ENCODE measurements at places on chromosomes 16 and 17.

DNA sequence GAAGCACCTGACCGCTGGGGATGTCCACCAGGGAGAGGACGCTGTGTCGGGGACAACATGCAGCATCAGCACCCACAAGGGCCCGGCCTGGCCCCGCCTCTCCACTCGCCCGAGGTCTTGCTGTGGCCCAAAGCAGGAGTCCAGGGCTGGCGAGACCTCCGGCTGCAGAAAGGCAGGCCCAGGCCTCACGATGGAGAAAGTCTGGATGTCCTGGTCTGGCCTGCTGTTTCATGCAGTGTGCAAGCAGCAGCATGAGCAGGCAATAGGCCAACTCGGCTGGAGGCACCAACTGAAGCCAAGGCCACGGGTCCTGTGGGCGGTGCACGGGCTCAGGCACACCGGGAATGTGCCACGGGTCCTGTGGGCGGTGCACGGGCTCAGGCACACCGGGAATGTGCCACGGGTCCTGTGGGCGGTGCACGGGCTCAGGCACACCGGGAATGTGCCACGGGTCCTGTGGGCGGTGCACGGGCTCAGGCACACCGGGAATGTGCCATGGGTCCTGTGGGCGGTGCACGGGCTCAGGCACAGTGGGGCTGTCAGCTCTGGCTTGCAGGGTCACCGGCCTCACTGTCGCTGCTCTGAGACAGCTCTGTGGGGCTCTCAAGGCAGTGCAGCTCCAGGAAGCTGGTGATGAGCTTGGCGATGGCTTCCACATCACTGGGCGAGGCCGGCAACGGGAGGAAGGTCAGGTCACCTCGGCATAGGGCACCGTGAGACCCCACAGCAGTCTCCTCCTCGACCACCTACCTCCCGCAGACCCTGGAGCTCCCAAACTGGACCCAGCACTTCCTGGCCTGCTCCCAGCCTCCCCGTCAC is 6.9 kb downstream of the CYBC1 start:
- DNase-seq: no peak

DNA sequence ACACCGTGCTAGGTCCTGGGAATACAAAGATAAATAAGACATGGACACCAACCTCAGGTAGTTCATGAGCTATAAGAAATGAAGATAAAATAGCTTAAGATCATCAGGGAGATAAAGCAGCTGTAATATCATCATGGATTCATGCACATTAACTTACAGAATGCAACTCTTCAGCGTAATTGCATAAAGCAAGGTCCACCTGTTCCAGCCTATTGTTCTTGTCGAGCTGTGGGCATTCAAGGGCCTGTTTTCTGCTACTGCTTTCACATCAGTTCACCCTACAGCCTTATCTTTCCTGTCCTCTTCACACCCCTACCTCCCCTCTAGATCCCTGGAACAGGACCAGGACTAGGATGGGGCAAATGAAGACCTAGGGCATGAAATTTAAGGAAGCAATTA is 133.9 kb downstream of the SPACA3 start:
- DNase-seq: no peak

- DNase-seq: no peak
These were observed 641.3 kb downstream of the KCNJ2 start for GRCh38 chr17:70810609-70811008.

DNA sequence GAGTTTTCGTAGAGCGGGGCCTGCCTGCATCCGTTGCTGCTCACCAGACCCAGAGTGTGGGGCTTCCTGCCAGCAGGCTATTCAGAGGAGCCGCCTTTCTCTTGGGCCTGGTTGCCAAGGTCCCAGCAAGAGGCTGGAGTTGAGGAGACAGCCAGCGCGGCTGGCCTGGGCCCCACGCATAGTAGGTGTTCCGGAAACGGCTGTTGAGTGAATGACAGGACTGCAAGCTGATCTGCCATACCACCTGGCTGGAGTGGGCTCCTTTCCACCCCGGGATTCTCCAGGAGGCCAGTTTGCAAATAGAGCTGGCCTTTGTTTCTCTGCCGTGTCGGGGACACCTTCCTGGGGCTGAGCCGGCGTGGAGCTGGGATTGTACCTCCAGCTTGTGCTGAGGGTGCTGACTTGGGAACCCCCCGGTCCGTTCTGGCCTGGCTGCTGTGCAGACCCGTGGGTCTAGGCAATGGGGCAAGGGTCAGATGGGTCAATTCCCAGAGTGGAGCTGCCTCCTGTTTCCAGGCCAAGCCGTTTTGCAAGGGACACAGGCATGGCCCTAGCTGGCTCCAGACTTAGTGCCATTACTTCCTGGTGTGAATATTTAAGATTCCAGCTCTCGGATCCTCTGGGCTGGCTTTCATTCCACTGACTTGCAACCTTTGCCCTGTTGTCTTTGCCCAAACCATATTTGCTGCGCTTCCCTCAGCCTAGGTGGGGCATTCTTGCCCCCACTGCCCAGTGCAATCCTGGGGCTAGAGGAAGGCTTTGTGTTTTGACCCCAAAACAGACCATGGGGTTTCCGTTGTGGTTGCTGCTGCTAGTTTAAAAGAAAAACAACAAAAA is 68.8 kb downstream of the CMIP start:
- DNase-seq: no peak

DNA sequence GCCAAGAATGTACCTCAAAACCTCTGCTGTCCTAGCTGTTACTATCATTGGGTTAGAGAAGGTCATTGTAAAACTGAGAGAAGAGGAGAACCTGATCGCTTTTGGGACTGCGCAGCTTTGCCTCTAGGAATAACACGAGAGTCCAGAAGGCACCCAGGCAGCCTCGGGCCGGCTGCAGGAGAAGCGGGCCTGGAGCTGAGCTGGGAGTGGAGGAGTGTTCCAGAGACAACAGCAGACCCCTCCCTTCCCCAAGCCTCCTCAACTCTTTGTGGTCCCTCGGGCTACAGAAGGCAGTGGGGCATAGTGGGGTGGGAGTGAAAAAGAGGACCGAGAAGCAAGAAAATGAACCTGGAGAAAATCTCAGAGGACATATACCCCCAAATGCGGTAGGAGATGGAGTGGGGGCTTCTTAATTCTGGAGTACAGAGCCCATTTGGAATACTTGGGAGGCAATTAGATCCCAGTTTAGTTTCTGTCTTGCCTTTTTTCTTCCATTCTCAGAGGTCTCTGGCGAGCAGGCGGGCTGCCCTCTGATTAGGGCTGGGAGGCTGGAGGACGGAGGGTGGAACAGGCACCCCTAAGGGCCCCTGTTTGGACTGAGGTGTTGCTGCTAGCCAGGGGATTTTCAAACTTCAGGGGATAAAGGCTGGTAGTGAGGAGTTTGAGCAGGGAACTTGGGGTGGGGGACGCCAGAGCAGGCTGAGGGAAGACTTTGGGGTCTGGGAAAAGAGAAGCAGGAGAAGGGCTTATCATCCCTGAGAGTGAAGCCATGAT is 13.3 kb upstream of the HOXB2 start:
- DNase-seq: no peak

- no peak for DNase-seq
These were observed 149.2 kb upstream of the TOX3 start for GRCh38 chr16:52696126-52696525.

GRCh38 chr16:88014252-88014781 is 63.1 kb downstream of the BANP start:
- DNase-seq: no peak

DNA sequence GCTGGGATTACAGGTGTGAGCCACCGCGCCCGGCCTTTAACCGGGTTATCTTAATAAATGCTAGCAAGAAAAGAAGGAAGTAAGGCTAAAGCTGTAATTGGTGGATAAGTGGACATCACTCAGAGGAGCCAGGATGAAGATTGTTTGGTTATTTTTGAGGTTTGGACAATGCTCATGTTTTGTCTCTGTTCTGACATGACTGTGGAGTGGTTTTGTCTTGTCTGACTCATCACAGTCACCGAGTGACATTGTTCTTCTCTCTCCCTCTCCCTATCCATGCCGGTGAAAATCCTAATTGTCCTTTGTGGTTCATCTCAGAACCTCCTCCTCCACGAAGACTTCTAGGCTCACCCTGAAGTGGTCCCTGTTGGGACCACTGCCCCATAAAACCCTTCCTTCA is 23.5 kb upstream of the GRIN2A start:
- DNase-seq: no peak
